Stimulated activated CD8-positive, alpha-beta memory T cell treated with anti-CD3 and anti-CD28 coated beads, Interleukin-7, amount 100 ng/mL, for 1 hour (primary cell): ENCODE measurements at places on chromosomes 2 and 18.

GRCh38 chr2:230868161-230868946 lies 3.6 kb downstream of the ITM2C start:
- no peak for DNase-seq

- DNase-seq, result no peak
Measured at GRCh38 chr2:17317439-17317976, 200.7 kb downstream of the RAD51AP2 start.

GRCh38 chr2:68837164-68837860 lies 33.9 kb downstream of the BMP10 start:
- peak; percentile 38 for DNase-seq

DNA sequence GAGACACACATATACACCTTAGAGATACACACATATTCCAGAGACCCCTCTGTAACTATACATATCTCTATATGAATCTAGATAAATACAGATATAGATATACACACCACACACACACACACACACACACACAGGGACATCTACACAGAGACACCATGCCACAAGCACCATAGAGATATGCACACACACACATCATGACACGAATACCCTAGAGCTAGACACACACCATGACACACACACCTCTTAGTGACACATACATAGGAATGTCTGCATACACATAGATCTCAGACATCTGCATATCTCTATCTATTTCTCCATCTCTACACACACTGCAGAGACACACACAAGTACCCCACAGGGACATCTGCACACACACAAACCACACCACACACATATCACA lies 270.0 kb downstream of the CYRIA start:
- no peak for DNase-seq

GRCh38 chr2:241304039-241304670 lies 11.3 kb downstream of the HDLBP start:
- no peak for DNase-seq

- no peak for DNase-seq
Measured at GRCh38 chr2:51812138-51812866, 780.4 kb upstream of the NRXN1 start.

GRCh38 chr18:75824661-75825060 lies 397.2 kb upstream of the SMIM21 start:
- DNase-seq, result no peak
